Lower lobe of right lung (tissue), 2 donors: ENCODE measurements at places on chromosomes 6 and 20.

DNA sequence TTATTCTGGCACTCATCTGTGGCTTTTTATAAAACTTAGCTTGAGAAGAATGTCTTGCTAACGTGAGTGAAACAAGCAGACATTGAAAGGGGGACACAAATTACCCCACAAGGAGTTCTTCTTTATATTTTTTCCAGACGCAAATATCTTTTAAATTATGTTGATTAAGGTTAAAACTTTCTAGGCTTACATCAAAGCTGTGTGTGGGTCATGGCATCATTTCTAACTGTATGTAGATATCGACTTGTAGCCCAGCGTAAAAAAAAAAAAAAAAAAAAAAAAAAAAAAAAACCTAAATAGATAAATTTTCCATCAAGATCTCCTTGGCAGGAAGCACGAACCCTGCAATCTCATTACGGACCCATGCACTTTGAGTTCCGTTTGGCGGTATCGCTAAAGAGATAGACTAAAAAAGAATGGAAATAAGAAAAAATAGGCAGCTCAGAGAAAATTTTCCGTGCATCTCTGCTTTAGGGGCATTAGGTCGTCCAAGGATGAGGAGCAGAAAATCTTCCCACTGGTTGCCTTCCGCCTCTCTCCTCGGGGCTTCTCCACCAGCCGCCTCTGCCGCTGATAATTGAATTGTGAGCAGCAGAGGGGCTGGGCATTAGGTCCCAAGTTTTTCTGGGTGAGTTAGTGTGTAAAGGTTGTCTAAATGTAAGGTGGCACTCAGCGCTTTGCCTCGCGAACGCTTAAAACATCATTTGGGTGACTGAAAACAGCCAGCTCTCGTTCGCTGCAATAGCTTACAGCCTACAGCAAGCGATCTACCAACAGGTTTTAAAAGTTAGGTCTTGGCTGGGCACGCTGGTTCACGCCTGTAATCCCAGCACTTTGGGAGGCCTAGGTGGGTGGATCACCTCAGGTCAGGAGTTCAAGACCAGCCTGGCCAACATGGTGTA, 194.0 kb downstream of the TRIM27 start:
- no peak overlapping the region for H3K27ac ChIP-seq
- no peaks in the 10 kb centered on the region for H3K36me3 ChIP-seq
- DNase-seq: no peak
- H3K27me3 ChIP-seq: peaks cover 42% of the 10 kb centered on the region
- H3K4me1 ChIP-seq: peaks cover 3% of the 10 kb centered on the region

- H3K27ac ChIP-seq: no peak overlapping the region
- peaks cover 8% of the 10 kb centered on the region for H3K36me3 ChIP-seq
These were observed 8.6 kb downstream of the CDC40 start for GRCh38 chr6:110188791-110189190.

- H3K27me3 ChIP-seq: no peaks in the 10 kb centered on the region
- no peaks in the 10 kb centered on the region for H3K36me3 ChIP-seq
- no peak for DNase-seq
- no peak overlapping the region for H3K27ac ChIP-seq
- no peak overlapping the region for H3K4me3 ChIP-seq
These were observed 449.3 kb upstream of the CITED2 start for GRCh38 chr6:139823808-139824126.

- peaks cover 16% of the 10 kb centered on the region for H3K27me3 ChIP-seq
- H3K4me1 ChIP-seq: peaks cover 83% of the 10 kb centered on the region
- H3K27ac ChIP-seq: peak overlapping the region; percentile 56
- H3K36me3 ChIP-seq: peaks cover 5% of the 10 kb centered on the region
These were observed 6.4 kb downstream of the PREX1 start for GRCh38 chr20:48821261-48821920.

- no peak overlapping the region for H3K4me3 ChIP-seq
- H3K4me1 ChIP-seq: no peaks in the 10 kb centered on the region
- no peaks in the 10 kb centered on the region for H3K27me3 ChIP-seq
These were observed 31.2 kb upstream of the SMIM28 start for GRCh38 chr6:138346302-138347195.

DNA sequence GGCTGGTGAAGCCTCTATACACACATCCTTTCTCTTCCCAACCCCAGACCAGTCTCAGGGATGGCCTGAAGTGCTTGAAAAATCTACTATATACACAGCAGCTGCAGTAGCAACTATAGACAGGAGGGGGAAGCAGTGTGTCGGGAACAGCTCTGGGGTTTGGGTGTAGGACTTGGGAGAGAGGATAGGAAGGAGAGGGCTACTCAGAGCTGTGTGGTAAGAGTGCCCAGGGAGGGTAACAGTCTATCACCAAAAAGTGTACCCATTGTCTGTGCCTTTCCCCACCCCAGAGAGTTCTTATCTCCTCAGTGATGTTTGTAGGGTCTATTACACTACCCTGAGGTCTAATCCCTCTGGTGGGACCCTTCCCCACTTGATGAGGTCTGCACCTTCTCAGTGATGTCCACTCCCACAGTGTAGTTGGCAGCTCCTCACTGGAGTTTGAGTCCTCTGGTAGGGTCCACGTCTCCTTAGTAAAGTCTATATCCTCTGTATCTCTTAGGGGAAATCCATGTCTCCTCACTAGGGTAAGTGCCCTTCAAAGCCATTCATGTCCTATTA, 1.5 kb upstream of the GGT7 start:
- H3K36me3 ChIP-seq: no peaks in the 10 kb centered on the region
- peak overlapping the region; percentile 79 for H3K27ac ChIP-seq
- no peaks in the 10 kb centered on the region for H3K27me3 ChIP-seq
- DNase-seq: peak; percentile 70
- peaks cover 56% of the 10 kb centered on the region for H3K4me1 ChIP-seq

DNA sequence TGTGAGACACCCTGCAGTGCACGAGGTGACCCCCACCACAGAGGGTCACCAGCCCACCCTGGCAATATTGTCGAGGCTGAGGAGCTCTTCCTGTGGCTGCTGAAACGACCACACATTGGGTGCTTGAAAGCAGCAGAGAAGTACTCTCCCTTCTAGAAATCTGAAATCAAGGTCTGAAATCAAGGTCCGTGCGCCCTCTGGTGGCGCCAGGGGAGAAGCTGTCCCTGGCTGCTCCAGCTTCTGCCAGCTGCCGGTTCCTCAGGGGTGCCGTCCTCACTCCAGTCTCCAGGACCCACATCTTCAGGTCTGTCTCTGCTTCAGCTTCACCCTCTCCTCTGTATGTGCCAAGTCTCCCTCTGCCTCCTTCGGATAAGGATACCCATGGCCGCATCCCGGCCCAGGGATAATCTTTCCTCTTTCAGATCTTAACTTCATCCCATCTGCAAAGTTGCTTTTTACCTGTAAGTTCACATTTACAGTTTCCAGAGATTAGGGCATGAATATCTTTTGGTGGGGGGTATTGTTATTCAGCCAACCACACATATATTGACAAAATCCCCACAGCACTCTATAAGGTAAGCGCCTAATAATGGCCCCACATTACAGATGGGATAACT, 108.3 kb upstream of the PHACTR3 start:
- DNase-seq: peak; percentile 65
- H3K4me1 ChIP-seq: no peaks in the 10 kb centered on the region
- no peak overlapping the region for H3K4me3 ChIP-seq
- H3K27me3 ChIP-seq: peaks cover 24% of the 10 kb centered on the region
- no peak overlapping the region for H3K27ac ChIP-seq
- no peaks in the 10 kb centered on the region for H3K36me3 ChIP-seq

DNA sequence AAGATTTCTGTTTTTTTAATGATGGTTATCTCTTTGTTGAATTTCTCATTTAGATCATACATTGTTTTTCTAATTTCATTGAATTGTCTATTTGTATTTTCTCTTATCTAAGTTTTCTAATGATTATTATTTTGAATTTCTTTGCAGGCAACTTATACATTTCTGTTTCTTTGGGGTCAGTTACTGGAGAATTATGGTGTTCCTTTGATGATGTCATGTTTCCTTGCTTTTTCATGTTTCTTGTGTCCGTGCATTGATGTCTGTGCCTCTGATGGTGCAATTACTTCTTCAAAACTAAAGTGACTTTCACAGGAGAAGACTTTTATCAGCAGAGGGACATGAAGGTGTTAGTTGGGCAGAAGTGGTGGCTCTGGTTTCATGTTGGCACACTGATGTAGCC, 270.7 kb upstream of the MOCS1 start:
- H3K36me3 ChIP-seq: no peaks in the 10 kb centered on the region
- no peak overlapping the region for H3K27ac ChIP-seq
- H3K4me1 ChIP-seq: no peaks in the 10 kb centered on the region
- H3K4me3 ChIP-seq: no peak overlapping the region
- DNase-seq: no peak

- H3K4me3 ChIP-seq: no peak overlapping the region
- H3K27me3 ChIP-seq: no peaks in the 10 kb centered on the region
- H3K27ac ChIP-seq: no peak overlapping the region
- H3K36me3 ChIP-seq: no peaks in the 10 kb centered on the region
These were observed 65.3 kb downstream of the NRSN1 start for GRCh38 chr6:24191346-24191745.

GRCh38 chr6:137702791-137703424, 164.2 kb upstream of the TNFAIP3 start:
- H3K27me3 ChIP-seq: no peaks in the 10 kb centered on the region
- peaks cover 13% of the 10 kb centered on the region for H3K4me1 ChIP-seq
- no peaks in the 10 kb centered on the region for H3K36me3 ChIP-seq

DNA sequence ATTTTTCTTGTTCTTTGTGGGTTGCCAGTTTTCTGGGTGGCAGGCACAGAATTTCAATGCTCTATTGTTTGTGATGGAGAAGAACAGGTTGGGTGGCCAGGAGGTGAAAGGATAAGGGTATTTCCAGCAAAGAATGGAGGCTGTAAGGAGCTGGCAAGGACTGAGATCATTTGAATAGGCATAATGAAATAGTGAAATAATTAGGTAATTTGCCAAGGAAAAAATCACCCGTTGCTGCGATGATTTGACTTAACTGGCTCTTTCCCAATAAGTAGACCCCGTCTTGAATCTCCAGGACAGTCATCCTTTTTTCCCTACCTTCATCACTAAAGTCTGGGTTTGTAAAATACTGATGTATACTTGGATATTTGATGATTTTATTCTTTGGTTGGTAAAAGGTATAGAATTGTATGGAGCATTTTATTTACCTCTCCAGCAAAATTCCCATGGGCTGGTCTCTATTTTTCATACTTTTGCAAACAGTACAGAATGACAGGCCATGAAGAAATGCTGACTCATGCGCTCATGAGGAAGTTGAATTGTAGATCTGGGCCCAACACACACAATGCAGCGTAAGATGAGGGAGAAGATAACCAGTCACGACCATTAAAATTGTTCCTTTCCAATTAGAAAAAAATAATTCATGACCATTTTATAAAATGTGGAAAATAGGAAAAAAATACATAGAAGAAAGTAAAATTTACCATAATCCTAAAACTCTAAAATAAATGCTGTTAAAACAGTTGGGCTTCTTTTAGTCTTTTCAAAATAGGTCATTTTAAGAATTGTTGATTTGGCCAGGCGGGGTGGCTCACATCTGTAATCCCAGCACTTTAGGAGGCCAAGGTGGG, 2.4 kb upstream of the GCNT2 start:
- H3K4me1 ChIP-seq: peaks cover 16% of the 10 kb centered on the region

DNA sequence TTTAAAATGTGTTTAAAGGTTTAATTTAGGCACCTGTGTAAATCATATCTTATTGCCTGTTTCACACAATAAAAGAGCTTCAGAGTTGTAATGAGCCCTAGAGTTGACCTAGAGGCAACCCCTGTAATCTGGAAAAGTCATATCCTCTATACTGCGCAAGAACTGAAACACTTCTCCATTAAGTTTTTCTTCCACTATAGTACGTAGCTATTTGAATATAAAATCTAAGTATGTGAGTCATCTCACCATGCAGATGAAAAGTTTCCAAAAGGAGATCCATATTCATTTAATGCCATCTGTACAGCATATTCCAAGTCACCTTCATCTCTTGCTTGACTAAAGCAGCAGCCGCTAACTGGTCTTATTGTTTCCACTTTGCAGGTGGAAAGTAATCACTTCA, 26.0 kb upstream of the TAAR1 start:
- no peak for DNase-seq
- H3K36me3 ChIP-seq: no peaks in the 10 kb centered on the region
- no peaks in the 10 kb centered on the region for H3K27me3 ChIP-seq
- H3K4me1 ChIP-seq: no peaks in the 10 kb centered on the region
- H3K4me3 ChIP-seq: no peak overlapping the region

- H3K27me3 ChIP-seq: no peaks in the 10 kb centered on the region
- no peaks in the 10 kb centered on the region for H3K4me1 ChIP-seq
- no peak overlapping the region for H3K27ac ChIP-seq
- no peak overlapping the region for H3K4me3 ChIP-seq
- H3K36me3 ChIP-seq: no peaks in the 10 kb centered on the region
These were observed 131.3 kb downstream of the PDSS2 start for GRCh38 chr6:107328081-107328480.

DNA sequence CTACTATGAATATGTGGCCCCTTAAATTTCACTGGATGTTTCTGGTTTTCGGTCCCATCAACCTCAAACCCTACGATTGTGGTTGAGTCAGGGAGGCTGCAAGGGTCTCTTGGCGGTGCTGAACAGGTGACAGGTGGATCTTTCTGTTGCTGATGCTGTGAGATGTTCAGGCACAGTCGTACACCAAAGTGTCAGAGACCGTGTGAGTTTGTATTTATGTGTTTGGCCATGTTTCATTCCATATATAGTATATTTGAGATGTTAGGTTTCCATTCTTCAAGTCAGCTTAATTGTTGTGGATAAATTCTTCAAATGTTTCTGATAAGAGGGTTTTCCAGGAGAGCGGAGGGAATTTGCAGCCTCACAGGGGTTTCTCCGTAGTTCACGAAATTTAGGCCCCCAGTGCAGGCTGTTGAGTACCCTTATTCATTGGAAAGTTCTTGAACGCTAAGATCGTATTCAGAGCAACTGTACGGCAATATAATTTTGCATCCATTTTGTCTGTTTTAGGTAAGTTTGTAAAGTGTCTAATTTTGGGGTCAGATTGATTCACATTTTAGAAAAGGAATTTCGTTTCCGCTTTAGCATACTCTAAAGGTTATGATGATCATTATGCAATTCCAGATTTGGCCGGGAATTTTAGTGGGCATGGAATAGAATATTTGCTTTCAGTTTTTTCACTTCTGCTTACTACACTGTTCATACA, 1.2 kb downstream of the TAB2 start:
- H3K36me3 ChIP-seq: no peaks in the 10 kb centered on the region
- DNase-seq: no peak
- peaks cover 49% of the 10 kb centered on the region for H3K4me1 ChIP-seq
- H3K27ac ChIP-seq: peak overlapping the region; percentile 98
- H3K27me3 ChIP-seq: no peaks in the 10 kb centered on the region
- H3K4me3 ChIP-seq: peak overlapping the region; percentile 85

GRCh38 chr20:61263084-61263695, 11.1 kb downstream of the CDH4 start:
- peaks cover 4% of the 10 kb centered on the region for H3K27me3 ChIP-seq
- no peak for DNase-seq
- H3K36me3 ChIP-seq: no peaks in the 10 kb centered on the region
- no peak overlapping the region for H3K27ac ChIP-seq
- no peak overlapping the region for H3K4me3 ChIP-seq

DNA sequence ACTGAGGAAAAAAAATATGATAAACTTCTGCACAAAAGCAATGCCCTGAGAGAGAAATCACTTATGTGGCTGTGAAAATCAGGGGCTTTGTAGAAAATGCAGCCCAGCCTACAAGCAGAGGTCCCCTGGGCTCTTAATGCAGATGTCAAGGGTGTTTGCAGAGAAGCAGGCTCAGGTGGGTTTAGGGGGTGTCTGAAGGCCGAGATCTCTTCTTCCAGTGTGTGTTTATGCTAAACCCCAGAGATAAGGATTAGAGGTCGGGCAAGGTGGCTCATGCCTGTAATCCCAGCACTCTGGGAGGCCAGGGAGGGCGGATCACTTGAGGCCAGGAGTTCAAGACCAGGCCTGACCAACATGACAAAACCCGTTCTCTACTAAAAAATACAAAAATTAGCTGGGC, 78.5 kb downstream of the TMEM242 start:
- H3K4me1 ChIP-seq: no peaks in the 10 kb centered on the region
- DNase-seq: no peak
- H3K27me3 ChIP-seq: no peaks in the 10 kb centered on the region
- no peak overlapping the region for H3K27ac ChIP-seq

- no peak for DNase-seq
- no peak overlapping the region for H3K4me3 ChIP-seq
- no peaks in the 10 kb centered on the region for H3K36me3 ChIP-seq
- no peak overlapping the region for H3K27ac ChIP-seq
These were observed 3.1 kb downstream of the CRYBG1 start for GRCh38 chr6:106363401-106364138.
